ENCODE measurements at places on chromosomes 16 and 17.

DNA sequence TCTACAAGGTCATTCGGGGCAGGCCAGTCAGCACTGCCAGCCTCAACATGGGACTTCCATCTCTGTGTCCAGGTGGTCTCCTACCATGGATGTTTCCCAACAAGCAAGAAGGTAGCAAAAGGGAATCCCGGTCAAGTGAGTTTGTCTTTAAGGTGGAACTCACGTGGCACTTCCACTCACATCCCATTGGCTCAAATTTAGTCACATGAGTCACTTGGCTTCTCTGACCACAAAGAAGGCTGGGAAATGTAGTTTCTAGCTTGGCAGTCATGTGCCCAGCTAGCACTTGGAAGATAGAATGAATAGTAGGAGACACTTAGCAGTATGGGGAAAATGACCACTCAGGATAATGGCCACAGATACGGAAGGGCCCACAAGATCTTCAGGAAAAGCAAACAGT, 106.6 kb downstream of the AIPL1 start:
- no peak for DNase-seq

DNA sequence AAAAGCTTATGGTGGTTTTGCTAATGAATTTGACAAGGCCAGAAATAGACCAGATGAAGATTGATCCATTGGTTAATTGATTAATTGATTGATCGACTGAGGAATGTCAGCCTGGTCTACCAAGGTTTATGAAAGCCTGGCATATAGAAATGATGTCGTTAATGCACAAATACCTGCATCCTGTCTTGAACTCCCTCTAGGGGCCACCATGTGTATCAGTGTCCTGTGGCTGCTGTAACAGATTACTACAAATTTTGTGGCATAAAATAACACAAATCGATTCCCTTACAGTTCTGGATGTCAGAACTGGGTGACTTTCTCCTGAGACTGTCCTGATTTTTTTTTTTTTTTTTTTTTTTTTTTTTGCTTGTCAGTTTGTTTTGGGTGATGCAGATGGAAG, 553.2 kb downstream of the MAF start:
- no peak for DNase-seq

DNA sequence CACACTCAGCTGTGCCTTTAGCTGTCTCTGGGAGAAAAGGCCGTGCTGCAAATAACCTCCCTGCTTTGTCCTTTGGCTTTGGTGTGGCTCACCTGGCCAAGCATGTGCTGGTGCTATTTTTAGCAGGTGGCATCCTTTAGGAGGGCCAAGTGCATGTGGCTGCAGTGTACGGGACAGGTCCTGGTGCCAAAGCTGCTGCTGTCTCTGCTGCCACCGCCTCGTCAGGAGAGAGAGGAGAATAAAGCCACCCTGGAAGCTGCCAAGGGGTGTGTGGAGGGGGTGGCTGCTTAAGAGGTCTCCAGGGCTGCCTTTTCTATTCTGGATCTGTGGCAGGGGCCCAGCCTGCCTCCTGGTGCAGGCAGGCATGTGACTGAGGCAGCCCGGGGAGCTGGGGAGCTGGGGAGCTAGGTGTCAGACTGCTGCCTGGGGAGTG, 6.2 kb downstream of the AKAP1 start:
- DNase-seq: no peak

DNA sequence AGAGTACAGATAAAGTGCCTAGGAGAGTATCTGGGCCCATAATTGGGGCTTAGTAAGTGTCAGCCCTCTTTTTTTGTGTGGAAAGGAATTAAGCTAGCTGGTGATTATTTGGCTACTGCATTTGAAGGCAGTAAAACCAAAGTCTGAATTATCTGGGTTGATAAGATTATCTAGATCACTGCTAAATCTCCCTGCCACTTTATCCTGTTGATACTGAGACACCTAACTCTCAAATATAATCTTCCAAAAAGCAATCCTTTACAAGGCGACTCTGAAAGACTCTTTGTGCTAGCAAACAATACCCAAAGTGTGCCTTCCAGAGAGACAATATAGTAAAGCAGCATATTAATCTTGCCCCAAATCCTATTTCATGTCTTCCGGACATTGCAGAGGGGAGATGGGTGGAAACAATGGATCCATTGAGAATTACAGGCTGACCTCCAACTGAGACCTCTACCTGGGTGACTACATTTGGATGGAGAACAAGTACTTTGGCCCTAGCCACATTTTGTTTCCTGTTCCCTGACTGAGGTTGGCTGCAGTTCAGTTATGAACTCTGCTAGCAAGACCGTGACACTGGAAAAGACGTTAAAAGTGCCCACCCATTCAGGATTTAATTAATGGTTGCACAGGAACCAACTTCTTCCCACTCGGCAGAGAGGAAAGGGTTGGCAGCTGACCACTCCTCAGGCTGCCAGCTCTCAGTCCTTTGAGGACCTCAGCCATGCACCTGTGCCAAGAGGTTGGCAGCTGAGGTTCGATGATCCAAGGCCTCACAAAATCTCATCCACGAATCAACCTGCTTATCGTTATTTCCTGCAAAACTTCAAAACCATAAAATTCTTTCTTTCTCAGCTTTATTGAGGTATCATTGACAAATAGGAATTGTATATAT, 72.6 kb downstream of the SYCE1L start:
- no peak for DNase-seq

DNA sequence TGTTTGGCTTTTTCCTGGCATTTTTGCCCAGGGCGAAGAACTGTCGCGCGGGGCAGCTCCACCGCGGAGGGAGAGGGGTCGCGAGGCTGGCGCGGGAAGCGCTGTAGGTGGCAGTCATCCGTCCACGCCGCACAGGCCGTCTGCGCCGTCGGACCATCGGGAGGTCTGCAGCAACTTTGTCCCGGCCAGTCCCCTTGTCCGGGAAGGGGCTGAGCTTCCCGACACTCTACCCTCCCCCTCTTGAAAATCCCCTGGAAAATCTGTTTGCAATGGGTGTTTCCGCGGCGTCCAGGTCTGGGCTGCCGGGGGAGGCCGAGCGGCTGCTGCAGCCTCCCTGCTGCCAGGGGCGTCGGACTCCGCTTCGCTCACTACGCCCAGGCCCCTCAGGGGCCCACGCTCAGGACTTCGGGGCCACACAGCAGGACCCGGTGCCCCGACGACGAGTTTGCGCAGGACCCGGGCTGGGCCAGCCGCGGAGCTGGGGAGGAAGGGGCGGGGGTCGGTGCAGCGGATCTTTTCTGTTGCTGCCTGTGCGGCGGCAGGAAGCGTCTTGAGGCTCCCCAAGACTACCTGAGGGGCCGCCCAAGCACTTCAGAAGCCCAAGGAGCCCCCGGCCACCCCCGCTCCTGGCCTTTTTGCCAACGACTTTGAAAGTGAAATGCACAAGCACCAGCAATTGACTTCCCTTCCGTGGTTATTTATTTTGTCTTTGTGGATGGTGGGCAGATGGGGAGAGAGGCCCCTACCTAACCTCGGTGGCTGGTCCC, 2.3 kb upstream of the CBX4 start:
- no peak for DNase-seq

GRCh38 chr16:8855051-8855786, 13.6 kb downstream of the CARHSP1 start:
- no peak for DNase-seq

- DNase-seq: no peak
Observed at GRCh38 chr17:82250868-82251500, 22.1 kb downstream of the SLC16A3 start.

- DNase-seq: no peak
Observed at GRCh38 chr16:85211271-85211801, 99.1 kb upstream of the CIBAR2 start.

DNA sequence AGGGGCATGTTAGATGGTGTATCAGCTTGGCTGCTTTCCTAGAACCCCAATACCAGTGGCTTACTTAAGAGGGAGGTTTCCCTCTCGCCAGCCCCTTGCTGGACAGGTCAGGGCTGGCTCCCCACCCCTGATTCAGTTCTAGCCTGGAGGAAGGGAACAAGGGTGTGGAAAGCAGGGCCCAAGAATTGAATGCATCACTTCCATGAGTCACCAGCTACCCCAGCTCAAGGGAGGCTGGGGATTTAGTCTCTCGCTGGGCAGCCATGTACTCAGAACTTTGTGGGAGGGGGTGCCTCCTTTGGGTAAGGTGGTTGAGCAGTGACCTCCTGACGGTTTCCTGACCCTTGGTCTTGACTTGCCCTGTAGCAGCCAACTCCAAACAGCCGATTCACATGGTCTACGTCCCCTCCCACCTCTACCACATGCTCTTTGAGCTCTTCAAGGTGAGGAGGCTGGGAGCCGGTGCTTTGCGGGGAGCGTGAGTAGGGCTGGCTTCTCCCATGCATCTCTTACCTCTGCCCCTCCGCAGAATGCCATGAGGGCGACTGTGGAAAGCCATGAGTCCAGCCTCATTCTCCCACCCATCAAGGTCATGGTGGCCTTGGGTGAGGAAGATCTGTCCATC, 12.8 kb downstream of the PDK2 start:
- DNase-seq: no peak

GRCh38 chr16:8370374-8371270, 219.7 kb downstream of the TMEM114 start:
- no peak for DNase-seq

GRCh38 chr17:10737736-10738135, 7.9 kb upstream of the TMEM220 start:
- no peak for DNase-seq

GRCh38 chr17:61809816-61810392, 53.4 kb downstream of the BRIP1 start:
- DNase-seq: peak; percentile 10

DNA sequence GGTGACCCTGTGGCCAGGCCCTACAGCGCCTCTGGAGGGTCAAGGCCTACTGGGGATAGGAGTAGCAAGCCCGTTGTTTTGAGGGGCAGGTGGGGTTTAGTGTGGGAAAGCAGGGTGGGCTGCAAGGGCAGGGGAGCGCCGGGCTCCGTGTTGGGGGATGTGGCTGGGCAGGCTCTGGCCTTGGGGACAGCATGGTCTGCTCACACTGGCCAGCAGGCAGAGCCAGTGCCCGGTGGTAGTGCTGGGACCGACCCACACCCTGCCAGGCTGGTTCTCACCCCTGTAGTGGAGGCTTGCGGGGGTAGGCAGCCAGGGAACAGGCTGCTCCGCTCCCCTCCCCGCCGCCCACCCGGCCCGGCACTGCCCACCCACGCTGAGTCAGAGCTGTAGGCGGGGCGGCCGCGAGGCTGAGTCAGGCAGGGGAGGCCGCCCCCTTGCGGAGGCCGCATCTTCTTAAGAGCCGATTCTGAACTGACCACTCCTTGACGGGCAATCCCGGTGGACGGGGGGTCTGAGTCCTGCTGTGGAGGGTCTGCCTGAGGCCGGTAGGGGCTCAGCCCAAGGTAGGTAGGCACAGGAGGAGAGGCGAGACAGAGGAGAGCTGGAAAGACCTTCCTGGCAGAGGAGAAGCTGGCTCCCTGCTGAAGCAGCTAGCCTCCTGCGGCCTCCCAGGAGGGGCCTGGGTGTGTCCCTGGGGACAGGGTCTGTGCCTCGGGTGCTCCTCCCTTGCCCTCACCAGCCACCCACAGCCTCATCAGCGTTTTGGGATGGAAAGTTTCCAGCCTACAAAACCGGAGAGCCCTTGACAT, 62.4 kb downstream of the BAIAP2 start:
- no peak for DNase-seq

- no peak for DNase-seq
Observed at GRCh38 chr16:1651974-1652312, 26.1 kb upstream of the JPT2 start.

GRCh38 chr17:68290268-68290954, 516 bp downstream of the SLC16A6 start:
- DNase-seq: no peak

- no peak for DNase-seq
Observed at GRCh38 chr17:5825717-5826330, 241.5 kb upstream of the NLRP1 start.

- DNase-seq: peak; percentile 36
Observed at GRCh38 chr17:40564883-40565768, at the start of gene CCR7. CCR7 (minus strand) TSS chr17:40565472; CDS start chr17:40565409, 63 bp downstream.

DNA sequence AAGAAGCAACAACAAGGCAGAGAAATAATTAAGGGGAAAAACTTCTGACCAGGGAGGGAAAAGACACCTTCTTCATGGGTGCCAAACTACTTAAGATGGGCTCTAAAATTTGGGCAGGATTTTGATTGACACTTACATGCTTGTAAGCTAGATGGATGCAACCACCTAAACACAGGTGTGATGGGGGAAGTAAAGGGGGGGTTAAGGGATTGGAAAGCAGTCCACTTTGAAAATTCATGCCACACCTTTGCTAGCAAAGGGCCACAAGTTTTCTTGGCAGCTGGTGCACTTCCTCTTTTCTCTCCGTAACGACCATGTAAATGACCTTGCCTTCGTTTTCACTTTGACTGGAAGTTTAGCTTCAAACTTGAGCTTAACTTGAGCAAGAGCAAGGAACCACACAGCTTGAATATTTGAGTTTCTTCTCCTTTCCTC, 14.3 kb upstream of the PRKAR1A start:
- DNase-seq: peak; percentile 56

DNA sequence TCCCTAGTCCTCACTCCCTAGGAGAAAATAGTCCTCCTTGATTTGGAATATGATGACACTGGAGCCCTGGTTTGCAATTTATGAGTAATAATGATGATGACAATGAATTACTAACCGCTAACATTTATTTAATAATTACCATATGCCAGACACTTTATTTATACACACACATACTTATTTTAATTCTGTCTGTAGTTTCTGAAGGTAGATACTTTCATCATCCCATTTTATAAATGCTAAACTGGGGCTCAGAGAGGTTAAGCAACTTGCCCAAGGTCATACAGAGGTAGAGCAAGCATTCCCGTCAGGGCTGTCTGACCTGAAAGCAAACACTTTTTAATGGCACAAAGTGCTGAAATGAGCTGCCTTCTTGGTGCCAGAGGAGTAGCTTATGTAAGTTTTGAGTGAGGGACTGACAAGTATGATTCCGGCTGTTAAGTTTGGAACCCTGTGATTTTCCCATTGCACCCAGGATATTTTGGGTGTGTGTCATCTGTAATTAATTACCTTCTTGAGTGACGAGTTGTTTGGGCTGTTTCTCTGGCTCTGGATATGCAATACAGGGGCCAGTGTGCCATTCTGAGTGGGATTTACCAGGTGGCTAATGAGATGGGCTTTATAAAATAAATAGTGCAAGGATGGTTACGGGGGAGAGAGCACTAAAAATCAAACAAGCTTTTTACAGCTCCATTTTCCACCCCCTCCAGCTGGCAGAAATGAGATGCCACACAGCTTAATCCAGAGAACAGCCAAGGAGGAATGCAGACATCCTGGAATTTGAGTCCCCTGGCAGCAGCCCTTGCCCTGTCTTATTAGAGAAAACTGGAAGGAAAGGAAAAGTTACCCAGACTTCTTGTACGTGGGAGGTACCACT, 211.8 kb downstream of the SNX29 start:
- DNase-seq: no peak

DNA sequence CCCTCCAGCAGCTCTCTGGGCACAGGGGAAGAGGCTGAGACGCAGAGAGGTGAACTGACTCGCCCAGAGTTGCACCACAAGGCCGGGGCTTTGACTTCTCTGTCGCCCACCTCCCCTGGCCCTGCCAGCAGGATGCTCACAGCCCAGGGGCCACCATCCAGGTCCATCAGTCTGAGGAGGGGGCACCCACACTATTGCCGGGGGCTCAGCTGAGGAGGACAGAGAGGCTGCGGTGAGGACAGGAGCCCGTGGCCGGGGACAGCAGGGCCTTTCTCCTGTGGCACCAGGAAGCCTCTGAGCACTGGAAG, 32.6 kb downstream of the KDM8 start:
- no peak for DNase-seq

- DNase-seq: no peak
Observed at GRCh38 chr16:77840093-77840492, 51.7 kb downstream of the VAT1L start.

GRCh38 chr17:59387351-59388068, 56.1 kb downstream of the YPEL2 start:
- DNase-seq: no peak

Measured in KG1 (cell line).